ENCODE measurements at places on chromosomes 3 and 15. TPM values are rescaled to one million over a fixed set of nuclear protein-coding genes. Genes with fewer than 3 reads are reported as not detected.

SYNPR gene
- polyA plus RNA-seq = 0.06 TPM

SEMA7A gene
- polyA plus RNA-seq = 16.8 TPM

PDZRN3 gene
- polyA plus RNA-seq = 41.5 TPM

SRGAP3 gene
- 21.5 TPM for polyA plus RNA-seq

LIPH gene
- 0.10 TPM for polyA plus RNA-seq

COL7A1 gene
- polyA plus RNA-seq = 13.3 TPM

GOLGA6A gene
- 0.34 TPM for polyA plus RNA-seq

NEIL1 gene
- 22.8 TPM for polyA plus RNA-seq

PARP15 gene
- polyA plus RNA-seq = 0.47 TPM

ST3GAL6 gene
- 15.5 TPM for polyA plus RNA-seq

ZIC1 gene
- polyA plus RNA-seq = 2.4 TPM

TSPAN3 gene
- polyA plus RNA-seq = 402 TPM
